ENCODE measurements at places on chromosomes 3 and 15.

DNA sequence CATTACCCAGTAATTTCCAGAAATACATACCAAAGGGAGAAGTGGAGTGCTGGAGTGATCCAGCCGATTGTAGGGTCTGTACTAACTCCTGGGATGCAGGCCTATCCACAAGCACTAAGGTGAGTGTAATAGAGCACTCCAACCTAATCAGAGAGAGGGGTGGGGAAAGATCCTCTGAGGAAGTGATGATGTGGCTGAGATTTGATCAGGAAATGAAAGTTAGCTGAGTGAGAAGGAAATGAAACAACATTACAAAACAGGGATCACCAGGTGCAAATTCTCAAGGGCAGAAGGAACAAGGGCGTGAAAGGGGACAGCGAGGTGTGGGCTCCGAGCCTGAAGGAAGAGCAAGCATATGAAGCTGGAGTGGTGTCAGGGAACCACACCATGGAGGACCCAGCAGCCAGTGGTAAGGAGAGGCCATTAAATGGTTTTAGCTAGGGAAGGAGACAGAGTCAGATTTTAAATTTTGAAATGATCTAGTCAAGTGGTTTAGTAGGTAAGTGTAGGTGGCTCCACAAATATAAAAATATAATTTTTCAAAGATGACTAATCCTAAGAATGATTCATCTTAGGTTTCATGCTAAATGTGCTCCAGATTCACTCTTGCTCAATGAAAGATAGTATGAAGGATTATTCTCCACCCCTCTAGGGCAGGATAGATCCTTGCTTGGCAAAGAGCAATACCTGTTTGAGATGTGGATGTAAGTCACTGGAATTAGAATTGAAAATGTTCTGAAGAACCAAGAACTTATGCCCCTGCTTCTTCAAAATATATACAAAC lies 348.7 kb downstream of the TBL1XR1 start:
- no peaks in the 10 kb centered on the region for H3K4me1 ChIP-seq
- H3K27me3 ChIP-seq, result no peaks in the 10 kb centered on the region
- no peak overlapping the region for H3K27ac ChIP-seq
- H3K36me3 ChIP-seq, result no peaks in the 10 kb centered on the region
- no peak overlapping the region for H3K4me3 ChIP-seq
- no peak for DNase-seq

- no peaks in the 10 kb centered on the region for H3K27me3 ChIP-seq
- peak overlapping the region; percentile 65 for H3K27ac ChIP-seq
- no peaks in the 10 kb centered on the region for H3K36me3 ChIP-seq
- no peak for DNase-seq
Measured at GRCh38 chr3:157868196-157868595, 238.0 kb downstream of the SHOX2 start.

DNA sequence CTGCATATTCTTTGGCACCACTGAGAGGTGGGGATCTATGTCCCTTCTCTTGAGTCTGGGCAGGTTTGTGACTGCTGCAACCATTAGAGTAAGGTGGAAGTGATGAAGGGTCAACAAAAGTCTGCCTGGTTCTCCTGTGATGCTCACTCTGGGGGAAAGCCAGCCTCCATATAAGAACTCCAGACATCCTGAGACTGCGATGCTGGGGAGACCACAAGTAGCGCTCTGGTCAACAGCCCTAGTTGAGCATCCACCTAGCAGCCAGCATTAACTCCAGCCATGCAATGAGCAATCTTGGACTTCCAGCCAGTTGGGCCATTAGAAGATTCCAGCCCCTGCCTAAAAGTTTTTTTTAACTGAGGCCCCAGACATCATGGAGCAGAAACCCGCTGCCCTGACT lies 62.8 kb downstream of the SCN11A start:
- no peaks in the 10 kb centered on the region for H3K36me3 ChIP-seq
- H3K4me1 ChIP-seq, result no peaks in the 10 kb centered on the region
- no peak overlapping the region for H3K27ac ChIP-seq
- no peaks in the 10 kb centered on the region for H3K27me3 ChIP-seq
- no peak overlapping the region for H3K4me3 ChIP-seq

DNA sequence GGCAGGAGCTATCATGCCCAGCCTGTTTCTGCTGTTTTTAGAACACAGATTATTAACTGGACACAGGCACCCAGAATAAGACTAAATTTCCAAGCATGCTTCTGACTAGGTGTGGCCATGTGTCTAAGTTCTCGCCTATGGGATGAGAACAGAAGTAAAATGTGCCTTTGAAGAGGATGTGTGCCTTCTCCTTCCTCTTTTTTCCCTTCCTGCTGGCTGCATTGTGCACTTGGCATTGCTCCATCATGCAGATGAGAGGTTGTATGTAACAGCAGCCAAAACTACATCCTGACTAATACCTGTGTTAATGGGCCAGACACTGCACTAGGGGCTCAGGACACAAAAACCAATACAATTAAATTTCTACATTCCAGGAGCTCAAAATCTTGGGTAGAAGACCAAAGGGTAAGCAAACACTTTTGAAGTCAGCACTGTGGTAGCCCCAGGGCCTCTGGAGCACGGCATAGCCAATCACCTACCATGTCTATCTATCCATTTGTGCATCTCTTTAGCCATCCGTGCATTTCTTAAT lies 40.9 kb upstream of the RNU6-1 start:
- H3K4me3 ChIP-seq, result no peak overlapping the region
- no peaks in the 10 kb centered on the region for H3K4me1 ChIP-seq
- H3K27ac ChIP-seq, result no peak overlapping the region
- DNase-seq, result no peak

DNA sequence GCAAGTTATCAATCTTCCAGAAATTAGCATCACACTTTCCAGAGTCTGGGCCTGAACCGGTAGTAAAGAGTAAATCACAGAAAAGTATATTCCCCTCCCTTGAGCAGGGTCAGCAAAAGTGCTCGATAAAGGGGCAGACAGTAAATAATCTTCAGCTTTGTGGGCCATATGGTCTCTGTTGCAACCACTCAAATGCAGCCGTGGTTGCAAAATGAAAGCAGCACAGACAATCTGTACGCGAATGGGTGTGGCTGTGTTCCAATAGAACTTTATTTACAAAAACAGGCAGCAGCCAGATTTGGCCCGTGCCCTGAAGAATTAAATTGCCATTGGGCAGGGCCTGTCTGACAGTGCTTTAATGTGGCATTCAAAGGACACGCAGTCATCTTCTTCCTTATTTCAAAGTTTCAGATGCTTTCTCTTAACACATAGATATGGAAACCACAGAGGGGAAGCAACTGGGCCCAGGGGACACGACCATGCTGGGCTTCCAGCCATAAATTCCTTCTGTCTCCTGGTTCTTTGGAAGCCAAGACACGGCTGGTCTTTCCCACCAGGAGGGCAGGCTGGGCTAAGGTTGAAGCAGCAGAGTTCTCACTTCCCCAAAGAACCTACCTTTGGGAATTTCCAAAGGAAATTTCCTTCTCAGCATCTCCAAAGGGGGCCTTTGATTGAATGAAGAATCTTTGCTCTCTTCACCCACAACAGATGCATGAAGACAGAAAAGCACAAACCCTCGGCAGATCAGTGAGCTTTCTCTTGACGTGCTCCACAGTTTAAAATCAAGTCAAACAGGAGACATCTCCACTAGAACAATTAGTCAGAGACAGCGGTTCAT lies 489.8 kb upstream of the PROK2 start:
- H3K4me1 ChIP-seq, result peaks cover 22% of the 10 kb centered on the region
- H3K4me3 ChIP-seq, result no peak overlapping the region
- H3K27me3 ChIP-seq, result no peaks in the 10 kb centered on the region
- no peaks in the 10 kb centered on the region for H3K36me3 ChIP-seq
- no peak for DNase-seq

DNA sequence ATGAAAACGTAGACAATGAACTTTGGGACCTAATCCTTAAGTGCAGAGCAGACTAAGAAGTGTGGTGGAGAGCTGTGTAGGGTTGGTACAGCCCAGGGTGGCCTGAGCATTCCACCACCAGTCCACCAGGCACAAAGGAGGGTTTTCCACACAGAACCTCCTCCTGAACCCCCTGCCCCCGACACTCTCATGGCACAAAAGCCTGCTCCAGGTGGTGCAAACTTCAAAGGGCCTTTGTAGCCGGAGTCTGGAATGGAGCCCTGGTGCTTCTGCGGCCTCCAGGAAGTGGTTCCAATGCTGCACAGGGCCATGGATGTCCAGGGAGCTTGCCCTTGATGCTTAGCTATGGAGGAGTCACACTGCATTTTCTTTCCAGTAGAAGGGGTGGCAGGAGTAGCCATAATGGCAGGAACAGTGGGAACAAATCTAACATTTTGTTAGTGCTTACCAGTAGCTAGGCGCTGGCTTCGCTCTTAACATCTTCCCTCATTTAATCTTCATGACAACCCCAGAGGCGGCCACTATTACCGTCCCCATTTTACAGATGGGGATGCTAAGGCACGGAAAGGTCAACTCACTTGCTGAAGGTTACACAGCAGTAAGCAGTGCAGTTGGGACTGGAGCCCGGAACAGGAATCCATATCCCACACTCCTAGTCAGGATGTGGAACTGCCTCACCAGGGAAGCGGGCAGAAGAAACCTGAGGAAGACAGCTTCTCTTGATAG lies 68.6 kb downstream of the LRIG1 start:
- no peak overlapping the region for H3K4me3 ChIP-seq
- DNase-seq, result no peak
- H3K36me3 ChIP-seq, result no peaks in the 10 kb centered on the region
- peaks cover 34% of the 10 kb centered on the region for H3K4me1 ChIP-seq

DNA sequence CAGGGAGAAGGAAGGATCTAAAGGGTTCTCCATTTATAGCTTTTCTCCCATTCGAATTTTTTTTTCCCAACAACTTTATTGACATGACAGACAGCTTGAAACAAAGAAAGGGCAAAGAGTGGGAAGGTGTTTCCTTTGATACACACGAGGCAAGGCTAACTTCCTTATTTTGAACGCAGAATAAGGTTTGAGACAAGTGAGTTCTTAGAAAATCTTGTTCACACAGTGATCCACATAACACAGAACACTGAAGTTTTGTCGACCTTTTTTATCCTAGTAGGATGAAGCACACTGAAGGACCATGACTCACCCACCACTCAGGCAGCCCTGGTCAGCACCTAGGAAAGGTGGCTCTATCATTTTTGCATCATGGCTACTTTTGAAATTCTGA lies 425.8 kb upstream of the MDFIC2 start:
- H3K4me1 ChIP-seq, result no peaks in the 10 kb centered on the region
- H3K4me3 ChIP-seq, result no peak overlapping the region
